ENCODE measurements at places on chromosomes 1 and 21.

GRCh38 chr1:19222573-19222972, 12.5 kb upstream of the UBR4 start:
- DNase-seq: no peak

GRCh38 chr1:15950763-15951295, 25.1 kb downstream of the ZBTB17 start:
- peak; percentile 67 for DNase-seq

GRCh38 chr1:37055631-37056030, 21.3 kb upstream of the GRIK3 start:
- no peak for DNase-seq

DNA sequence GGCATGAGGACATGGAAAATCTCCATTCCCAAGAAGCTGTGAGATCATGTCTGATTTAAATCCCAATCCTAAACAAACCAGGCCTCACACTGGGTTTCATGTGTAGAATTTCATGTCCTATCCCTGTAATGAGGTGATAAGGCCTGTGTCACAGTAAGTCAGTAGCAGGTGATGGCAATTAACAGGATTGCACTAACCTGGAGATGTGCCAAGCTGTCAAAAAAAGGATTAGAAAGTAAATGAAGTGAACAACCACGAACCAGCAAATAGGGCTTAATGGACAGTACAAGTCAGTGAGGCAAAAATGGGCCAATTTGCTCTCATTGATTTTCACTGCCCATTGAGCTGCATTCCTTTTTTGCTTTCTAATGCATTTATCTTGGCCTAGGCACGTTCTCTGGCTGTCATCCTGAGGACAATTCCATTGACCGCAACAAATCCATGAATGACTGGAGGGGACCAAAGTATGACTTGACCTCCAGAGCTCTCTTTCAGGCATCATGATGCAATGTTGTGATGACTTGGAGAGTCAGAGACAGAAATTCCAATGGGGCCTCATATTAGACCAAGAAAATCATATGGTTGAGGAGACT, 673.6 kb upstream of the ADGRL2 start:
- no peak for DNase-seq

DNA sequence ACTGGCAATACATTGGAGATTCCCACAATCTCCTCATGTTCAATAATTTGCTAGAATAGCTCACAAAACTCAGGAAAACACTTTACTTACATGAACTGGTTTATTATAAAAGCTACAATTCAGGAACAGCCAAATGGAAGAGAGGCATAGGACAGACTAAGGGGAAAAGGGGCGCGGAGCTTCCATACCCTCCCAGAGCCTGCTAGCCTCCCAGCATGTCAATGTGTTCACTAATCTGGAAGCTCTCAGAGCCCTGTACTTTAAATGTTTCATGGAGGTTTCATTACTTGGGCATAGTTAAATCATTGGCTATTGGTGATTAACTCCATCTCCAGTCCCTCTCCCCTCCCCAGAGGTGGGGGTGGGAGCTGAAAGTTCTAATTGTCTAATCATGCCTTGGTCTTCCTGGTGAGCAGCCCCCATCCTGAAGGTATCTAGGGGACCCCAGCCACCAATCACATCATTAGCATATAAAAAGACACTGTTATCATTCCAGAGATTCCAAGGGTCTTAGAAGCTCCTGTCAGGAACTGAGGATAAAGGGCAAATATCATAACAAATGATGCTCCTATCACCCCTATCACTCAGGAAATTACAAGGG, 10.9 kb upstream of the DMRTB1 start:
- no peak for DNase-seq

DNA sequence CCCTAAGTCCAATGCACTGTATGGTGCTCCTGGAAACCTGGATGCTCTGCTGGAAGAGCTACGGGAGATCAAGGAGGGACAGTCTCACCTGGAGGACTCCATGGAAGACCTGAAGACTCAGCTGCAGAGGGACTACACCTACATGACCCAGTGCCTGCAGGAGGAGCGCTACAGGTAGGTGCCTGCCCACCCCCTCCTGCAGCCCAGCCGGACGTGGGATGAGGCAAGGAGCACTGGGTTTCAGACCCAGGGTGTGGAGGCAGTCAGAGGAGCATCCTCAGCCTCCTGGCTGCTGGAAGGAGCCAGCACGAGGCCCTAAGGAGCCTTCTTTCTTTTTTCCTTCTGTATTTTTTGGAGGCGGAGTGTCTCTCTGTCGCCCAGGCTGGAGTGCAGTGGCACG, 42.0 kb downstream of the TMCC2 start:
- no peak for DNase-seq

GRCh38 chr1:97745912-97746311, 174.9 kb downstream of the DPYD start:
- no peak for DNase-seq
